ENCODE measurements at places on chromosomes 6 and 20.

- DNase-seq: no peak
Observed at GRCh38 chr6:42153921-42154320, 11.5 kb upstream of the C6orf132 start.

GRCh38 chr20:13174402-13174801 is 46.7 kb upstream of the ISM1 start:
- no peak for DNase-seq

DNA sequence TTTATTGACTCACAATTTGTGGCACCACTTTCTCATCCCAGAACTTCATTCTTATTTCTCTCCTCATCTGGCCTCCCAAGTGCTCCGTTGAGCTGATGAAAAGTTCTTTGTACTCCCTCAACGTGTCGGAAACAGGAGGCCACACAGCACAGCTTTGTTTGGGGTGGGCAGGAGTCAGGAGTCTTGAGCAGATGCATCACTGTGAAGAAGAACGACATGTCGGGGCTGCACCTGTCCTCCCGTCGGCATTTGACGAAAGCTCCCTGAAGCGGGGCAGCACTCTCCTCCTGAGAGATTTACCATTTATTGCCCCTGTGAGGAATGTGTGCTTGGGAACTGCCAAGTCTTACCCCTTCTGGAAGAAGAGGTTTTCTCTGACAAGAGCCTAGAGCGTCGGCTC is 28.1 kb downstream of the TAF8 start:
- DNase-seq: no peak

- DNase-seq: no peak
Observed at GRCh38 chr20:47653869-47654268, 131.4 kb downstream of the SULF2 start.

- DNase-seq: no peak
Observed at GRCh38 chr6:94462231-94462630, 1042.9 kb upstream of the EPHA7 start.

DNA sequence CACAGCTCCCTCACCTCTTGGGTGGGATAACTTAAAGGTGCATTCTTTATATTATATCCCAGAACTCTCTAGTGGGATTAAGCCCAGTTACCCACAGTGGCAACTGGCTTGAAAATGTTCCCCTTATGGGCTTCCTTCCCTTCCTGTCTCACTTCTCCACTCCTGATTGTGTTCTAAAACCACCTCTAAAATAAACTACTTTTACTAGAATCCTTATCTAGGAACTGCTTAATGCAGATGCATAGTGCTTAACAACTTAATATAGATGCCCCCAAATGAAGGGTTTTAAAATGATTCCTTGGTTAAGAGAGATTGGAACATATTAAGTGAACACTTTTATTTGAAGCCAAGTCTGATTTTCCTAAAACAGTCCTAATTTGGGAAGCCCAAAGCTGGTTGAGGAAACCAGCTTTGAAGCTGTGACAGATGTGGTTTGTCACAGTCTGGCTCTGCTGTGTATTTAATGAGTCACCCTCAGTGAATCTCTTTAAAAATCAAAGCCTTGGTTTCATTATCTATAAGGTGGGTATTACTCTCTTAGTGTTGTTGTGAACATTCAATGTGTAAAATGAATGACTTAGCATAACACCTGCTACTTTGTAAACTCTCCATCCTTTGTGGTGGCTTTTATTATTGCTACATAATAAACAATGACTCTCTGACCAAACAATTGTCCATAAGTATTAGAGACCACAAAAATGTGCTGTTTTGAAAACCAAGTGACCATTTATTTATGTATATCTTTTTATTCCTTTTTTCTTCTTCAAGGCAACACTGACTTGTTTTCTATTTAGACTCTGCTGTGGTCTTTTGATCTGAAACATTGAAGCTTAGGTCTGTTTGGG is 24.4 kb downstream of the PLCB1 start:
- no peak for DNase-seq

DNA sequence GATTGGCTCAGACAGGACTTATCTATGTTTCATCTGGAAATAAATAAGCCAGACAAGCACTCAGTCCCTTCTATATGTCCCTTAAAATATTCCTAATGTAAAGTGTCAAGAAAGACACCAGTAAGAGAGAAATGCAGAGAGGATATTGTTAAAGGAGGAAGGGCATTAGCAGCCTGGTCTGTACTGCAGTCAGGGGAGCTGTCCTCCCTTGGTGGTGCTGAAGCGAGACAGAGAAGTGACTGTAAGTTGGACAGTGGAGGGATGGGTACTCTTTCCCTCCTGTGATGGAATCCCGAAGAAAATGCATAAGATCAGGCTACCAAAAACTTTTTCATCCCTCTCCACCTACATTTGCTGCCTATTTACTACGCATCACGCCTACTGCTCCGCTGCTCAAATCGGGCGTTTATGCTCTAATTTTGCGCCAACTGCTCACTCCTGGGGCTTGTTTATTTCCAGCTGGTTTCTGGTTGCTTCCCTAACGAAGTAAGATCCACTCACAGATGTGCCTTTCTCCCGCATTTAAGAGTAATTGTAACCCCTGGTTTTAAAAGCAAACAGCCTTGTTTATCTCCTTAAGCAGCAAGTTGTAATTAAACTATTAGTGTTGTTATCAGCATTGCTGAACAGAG is 35.2 kb downstream of the PHACTR1 start:
- peak; percentile 6 for DNase-seq

Measured in stimulated activated CD4-positive, alpha-beta T cell treated with anti-CD3 and anti-CD28 coated beads, Interleukin-1b, Interleukin-23, amount 100 ng/mL, for 48 hours (primary cell).